Activated CD8-positive, alpha-beta memory T cell treated with anti-CD3 and anti-CD28 coated beads, Interleukin-2, amount 50 U/mL, for 48 hours (primary cell): ENCODE measurements at places on chromosomes 7 and 10.

DNA sequence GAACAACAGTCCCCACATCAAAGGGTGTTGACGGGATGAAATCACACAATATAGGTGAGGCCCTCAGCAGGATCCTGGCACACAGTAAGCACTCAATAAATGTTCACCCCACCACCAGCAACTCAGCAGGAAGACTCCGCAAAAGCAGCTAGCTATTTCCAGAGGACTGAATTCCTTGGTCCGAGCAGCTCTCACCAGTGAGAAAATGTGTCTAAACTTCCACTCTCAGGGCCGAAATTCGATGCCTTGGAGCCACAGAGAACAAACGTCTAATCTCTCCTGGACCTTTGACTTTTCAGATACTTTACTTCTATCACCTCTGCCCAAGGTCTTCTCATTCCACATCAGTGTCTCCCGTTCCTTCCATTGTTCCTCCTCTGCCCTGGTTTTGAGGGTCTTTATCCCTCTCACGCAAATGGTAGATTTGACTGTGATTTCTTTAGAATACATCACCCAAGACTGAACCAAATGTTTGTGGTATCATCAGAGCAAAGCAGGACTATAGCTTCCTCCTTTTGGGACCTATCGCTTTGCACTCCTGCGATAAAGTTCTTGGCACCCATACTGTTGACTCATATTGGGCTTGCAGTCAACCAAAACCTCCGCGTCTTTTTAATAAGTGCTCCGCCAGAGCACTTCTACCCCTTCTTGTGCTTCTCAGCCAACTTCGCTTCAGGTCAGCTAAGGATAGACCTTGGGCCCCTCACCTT, 903 bp upstream of the NT5C2 start:
- no peak for DNase-seq

- no peak for DNase-seq
These were observed 58.2 kb downstream of the ENTPD1 start for GRCh38 chr10:95814011-95814727.

- DNase-seq, result no peak
These were observed 107.5 kb upstream of the ANLN start for GRCh38 chr7:36281945-36282717.

- peak; percentile 39 for DNase-seq
These were observed 10.8 kb upstream of the MYL7 start for GRCh38 chr7:44151956-44152355.

GRCh38 chr7:15305002-15305600, 256.7 kb downstream of the AGMO start:
- DNase-seq, result no peak

- DNase-seq, result no peak
These were observed 23.5 kb downstream of the CAMK1D start for GRCh38 chr10:12372846-12373245.

- no peak for DNase-seq
These were observed 40.2 kb downstream of the SND1 start for GRCh38 chr7:127692200-127692599.
